ENCODE measurements at places on chromosomes 12 and 14. TPM values are rescaled to one million over a fixed set of nuclear protein-coding genes. Genes with fewer than 3 reads are reported as not detected.

C14orf180 gene
- total RNA-seq = not detected

IL23A gene
- total RNA-seq = 45.9 TPM

KRT82 gene
- total RNA-seq = not detected

PTPN21 gene
- total RNA-seq = 0.19 TPM

APOF gene
- total RNA-seq = not detected

TMEM179 gene
- total RNA-seq = not detected

EXD2 gene
- 10.9 TPM for total RNA-seq

TAS2R46 gene
- 0.34 TPM for total RNA-seq

DHH gene
- total RNA-seq = not detected

OTX2 gene
- not detected for total RNA-seq

VWF gene
- total RNA-seq = 0.04 TPM

CAPZA3 gene
- total RNA-seq = not detected

C12orf50 gene
- total RNA-seq = 0.10 TPM

All from activated CD8-positive, alpha-beta memory T cell treated with anti-CD3 and anti-CD28 coated beads for 36 hours (primary cell).